ENCODE measurements at places on chromosomes 1 and 21. TPM values are rescaled to one million over a fixed set of nuclear protein-coding genes. Genes with fewer than 3 reads are reported as not detected.
A peak's percentile ranks its signal among the peaks of the same experiment; 100 is the strongest.

DNA sequence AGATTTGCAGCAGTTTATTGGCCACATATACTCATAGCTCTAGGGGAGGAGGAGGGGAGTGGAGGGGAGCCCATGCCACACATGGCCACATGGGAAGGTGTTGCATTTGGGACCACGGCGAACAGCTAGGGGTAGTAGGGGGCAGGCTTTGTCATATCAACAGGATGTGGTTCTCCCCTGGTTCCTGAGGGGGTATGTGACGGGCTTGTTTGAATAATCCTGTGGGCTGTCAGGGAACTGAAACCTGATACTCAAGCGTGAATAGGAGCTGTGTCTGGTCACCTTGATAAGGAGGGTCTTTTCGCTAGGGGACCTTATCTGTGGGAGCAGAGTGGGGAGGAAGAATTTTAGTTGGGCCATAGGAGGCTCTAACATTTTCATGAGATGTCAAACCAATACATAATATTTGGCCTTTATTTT is 264.7 kb downstream of the CTH start:
- no peaks in the 10 kb centered on the region for H3K36me3 ChIP-seq
- DNase-seq: peak; percentile 26
- H3K27me3 ChIP-seq: peaks cover 2% of the 10 kb centered on the region
- peak overlapping the region; percentile 3 for H3K27ac ChIP-seq

GRCh38 chr1:155934936-155935590 is 850 bp upstream of the KHDC4 start:
- H3K27me3 ChIP-seq: no peaks in the 10 kb centered on the region
- no peak overlapping the region for H3K4me3 ChIP-seq
- peaks cover 46% of the 10 kb centered on the region for H3K4me1 ChIP-seq

DNA sequence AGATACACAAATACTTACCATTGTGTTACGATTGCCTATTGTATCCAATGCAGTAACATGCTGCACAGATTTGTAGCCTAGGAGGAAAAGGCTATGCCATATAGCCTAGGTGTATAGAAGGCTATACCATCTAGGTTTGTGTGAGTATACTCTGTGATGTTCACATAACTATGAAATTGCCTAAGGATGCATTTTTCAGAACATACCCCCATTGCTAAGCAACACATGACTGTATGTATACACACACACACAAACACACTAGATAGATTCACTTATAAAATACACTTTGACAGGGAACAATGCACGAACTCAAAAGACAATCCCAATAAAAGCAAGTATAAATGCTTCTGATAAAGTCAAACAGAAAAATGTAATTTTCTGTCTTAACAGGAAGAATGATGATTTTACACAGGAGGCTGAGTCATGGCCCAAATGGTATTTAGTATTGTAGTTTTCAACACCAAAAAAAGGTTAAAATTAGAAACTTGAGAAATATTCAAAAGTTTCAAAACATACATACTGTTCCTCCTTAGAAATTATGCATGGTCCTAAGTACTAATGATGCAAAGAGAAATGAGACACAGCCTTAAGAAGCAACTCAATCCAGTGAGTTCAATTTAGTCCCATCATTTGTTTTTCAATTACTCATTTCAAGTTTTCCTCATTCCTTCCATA is 12.2 kb downstream of the FH start:
- DNase-seq: no peak
- H3K4me3 ChIP-seq: no peak overlapping the region
- H3K4me1 ChIP-seq: no peaks in the 10 kb centered on the region
- H3K27me3 ChIP-seq: no peaks in the 10 kb centered on the region

DNA sequence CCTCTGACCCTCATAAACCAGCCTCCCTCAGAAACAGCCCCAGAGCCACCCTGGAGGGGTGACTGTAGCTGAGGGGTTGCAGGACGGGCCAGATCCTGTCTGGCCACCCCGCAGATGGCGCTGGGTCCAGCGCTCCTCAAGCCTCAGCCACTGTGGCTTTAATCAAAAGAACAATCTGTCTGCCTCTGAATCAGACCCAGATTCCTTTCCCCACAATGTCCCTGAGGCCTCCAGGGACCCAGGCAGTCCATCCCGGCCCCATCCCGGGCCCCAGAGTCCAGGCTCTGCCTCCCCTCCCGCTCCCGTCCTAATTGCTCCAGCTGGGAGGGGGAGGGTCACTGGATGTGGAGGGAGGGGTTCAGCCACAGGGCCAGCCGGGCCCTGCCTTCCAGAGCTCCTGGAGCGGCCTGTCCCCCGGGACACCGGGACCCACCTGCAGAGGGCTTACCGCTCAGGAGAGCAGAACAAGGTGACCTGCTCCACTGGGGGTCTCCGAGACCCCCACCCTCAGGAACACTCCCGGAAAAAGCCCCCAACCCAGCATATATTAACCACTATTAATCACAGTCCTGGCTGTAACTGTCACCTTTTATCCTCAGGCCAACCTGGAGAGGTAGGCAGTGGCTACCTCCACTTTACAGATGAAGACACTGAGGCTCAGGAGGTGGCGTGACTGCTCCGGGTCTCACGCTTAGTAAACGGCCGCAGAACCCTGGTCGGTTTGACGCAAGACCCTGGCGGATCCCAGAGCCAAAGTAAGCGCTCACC is 836 bp upstream of the FBLIM1 start:
- H3K36me3 ChIP-seq: no peaks in the 10 kb centered on the region
- no peak for DNase-seq
- peaks cover 41% of the 10 kb centered on the region for H3K27me3 ChIP-seq
- peak overlapping the region; percentile 15 for H3K4me3 ChIP-seq

- H3K4me1 ChIP-seq: no peaks in the 10 kb centered on the region
- H3K4me3 ChIP-seq: no peak overlapping the region
- no peak overlapping the region for H3K27ac ChIP-seq
- no peak for DNase-seq
- peaks cover 50% of the 10 kb centered on the region for H3K36me3 ChIP-seq
Measured at GRCh38 chr1:11198851-11199594, 9.9 kb downstream of the ANGPTL7 start.

DNA sequence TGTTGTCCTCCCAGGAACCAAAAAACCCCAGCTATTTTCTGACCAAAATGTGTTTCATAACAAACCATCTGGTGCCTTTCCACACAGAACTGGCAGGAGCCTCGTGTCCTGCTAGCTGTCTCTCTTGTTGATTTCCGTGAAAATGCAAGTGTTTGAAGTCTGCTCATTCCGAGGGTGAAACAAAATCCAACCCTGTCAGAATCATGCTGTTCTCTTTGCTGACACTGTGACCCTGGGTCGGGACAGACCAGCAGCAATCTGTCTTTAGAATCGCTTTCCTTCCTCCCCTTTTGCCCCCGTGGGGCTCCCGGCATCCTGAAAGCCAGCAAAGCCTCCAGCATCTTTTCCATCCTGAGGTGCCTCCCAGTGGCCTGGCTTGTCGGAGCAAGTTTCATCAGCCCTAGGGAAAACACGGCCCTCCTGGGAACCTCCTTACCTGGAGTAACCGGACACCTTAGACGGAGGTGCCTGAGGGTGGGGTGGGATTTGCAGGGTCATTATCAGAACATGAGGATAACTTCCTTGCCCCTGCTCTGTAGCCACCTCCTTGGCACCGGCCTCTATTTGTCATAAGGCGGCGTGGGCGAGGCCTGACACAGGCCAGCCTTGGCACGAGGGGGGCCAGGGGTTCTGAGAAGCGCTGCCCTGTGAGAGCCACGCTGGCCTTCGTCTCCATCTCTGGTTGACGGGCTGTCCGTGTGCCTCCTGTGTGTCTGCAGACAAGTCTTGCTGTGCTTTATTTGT is 24.9 kb downstream of the LDLRAP1 start:
- H3K27ac ChIP-seq: peak overlapping the region; percentile 20
- DNase-seq: no peak
- H3K4me1 ChIP-seq: peaks cover 67% of the 10 kb centered on the region
- H3K36me3 ChIP-seq: peaks cover 25% of the 10 kb centered on the region
- no peak overlapping the region for H3K4me3 ChIP-seq

- no peak overlapping the region for H3K27ac ChIP-seq
- H3K36me3 ChIP-seq: no peaks in the 10 kb centered on the region
- no peaks in the 10 kb centered on the region for H3K27me3 ChIP-seq
- H3K4me1 ChIP-seq: no peaks in the 10 kb centered on the region
Measured at GRCh38 chr1:111582016-111582415, 37.6 kb upstream of the RAP1A start.

GRCh38 chr1:84800090-84801073 is 92.6 kb downstream of the LPAR3 start:
- no peak overlapping the region for H3K4me3 ChIP-seq
- no peak for DNase-seq
- peaks cover 3% of the 10 kb centered on the region for H3K27me3 ChIP-seq
- H3K4me1 ChIP-seq: no peaks in the 10 kb centered on the region

GRCh38 chr21:42472521-42472920 is 23.5 kb downstream of the RSPH1 start:
- peaks cover 2% of the 10 kb centered on the region for H3K4me1 ChIP-seq
- DNase-seq: no peak
- no peak overlapping the region for H3K27ac ChIP-seq
- H3K4me3 ChIP-seq: no peak overlapping the region
- H3K36me3 ChIP-seq: no peaks in the 10 kb centered on the region

- H3K27ac ChIP-seq: no peak overlapping the region
- peaks cover 7% of the 10 kb centered on the region for H3K4me1 ChIP-seq
- no peaks in the 10 kb centered on the region for H3K27me3 ChIP-seq
- DNase-seq: no peak
- H3K4me3 ChIP-seq: no peak overlapping the region
- peaks cover 62% of the 10 kb centered on the region for H3K36me3 ChIP-seq
Measured at GRCh38 chr21:46357335-46357604, 33.3 kb downstream of the PCNT start.

DNA sequence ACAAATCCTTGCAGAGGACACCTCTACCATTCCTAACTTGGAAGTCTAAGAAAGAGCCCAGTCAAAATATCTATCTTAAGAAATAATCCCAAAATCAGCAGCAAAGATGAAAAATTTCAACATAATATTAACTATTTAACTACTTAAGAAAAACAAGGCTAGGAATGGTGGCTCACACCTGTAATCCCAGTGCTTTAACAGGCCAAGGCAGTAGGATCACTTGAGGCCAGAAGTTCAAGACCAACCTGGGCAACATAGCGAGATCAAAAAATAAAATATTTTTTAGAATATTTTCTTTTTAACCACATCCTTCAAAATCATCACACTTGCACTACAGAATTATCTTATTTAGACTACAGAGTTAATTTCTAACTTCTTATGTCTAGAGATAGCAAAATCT is 4.9 kb downstream of the CNN3 start:
- H3K4me3 ChIP-seq: no peak overlapping the region
- DNase-seq: no peak
- no peak overlapping the region for H3K27ac ChIP-seq
- peaks cover 15% of the 10 kb centered on the region for H3K27me3 ChIP-seq

DNA sequence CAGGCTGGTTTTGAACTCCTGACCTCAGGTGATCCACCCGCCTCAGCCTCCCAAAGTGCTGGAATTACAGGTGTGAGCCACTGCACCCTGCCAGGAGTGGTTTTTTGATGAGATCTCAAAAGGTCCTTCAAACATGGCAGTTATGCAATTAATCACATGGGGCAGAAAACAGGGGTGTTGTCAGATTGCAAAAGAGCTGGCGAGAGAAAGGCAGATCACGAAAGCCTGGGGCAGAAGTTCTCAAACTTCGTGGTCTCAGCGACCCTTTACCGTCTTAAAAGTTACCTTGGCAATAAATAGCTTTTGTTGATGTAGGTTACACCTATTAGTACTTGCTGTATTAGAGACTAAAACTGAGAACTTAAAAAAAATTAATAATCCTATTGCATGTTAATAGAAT is 16.1 kb downstream of the CNR2 start:
- no peak for DNase-seq
- H3K4me1 ChIP-seq: peaks cover 24% of the 10 kb centered on the region
- H3K4me3 ChIP-seq: no peak overlapping the region
- no peak overlapping the region for H3K27ac ChIP-seq
- peaks cover 16% of the 10 kb centered on the region for H3K27me3 ChIP-seq

- no peak for DNase-seq
- H3K4me3 ChIP-seq: no peak overlapping the region
- no peaks in the 10 kb centered on the region for H3K36me3 ChIP-seq
Measured at GRCh38 chr1:95561346-95561745, 327.3 kb downstream of the RWDD3 start.

DNA sequence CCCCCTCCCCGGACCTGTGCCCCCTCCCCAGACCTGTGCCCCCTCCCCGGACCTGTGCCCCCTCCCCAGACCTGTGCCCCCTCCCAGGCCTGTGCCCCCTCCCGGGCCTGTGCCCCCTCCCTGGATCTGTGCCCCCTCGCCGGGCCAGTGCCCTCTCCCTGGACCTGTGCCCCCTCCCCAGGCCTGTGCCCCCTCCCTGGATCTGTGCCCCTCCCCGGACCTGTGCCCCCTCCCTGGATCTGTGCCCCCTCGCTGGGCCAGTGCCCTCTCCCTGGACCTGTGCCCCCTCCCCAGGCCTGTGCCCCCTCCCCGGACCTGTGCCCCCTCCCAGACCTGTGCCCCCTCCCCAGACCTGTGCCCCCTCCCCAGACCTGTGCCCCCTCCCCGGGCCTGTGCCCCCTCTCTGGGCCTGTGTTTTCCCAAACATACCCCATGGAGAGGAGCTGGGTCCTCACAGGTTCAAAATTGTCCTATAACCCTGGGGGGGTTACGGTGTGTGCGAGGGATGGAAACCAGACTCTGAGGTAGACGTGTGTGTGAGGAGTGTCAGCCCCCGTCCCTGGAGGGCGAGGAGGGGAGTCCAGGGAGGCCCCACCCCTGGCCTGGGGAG is 47.6 kb upstream of the POFUT2 start:
- no peaks in the 10 kb centered on the region for H3K36me3 ChIP-seq
- no peaks in the 10 kb centered on the region for H3K4me1 ChIP-seq
- no peak overlapping the region for H3K27ac ChIP-seq
- no peak for DNase-seq
- H3K27me3 ChIP-seq: peaks cover 4% of the 10 kb centered on the region
- no peak overlapping the region for H3K4me3 ChIP-seq

DNA sequence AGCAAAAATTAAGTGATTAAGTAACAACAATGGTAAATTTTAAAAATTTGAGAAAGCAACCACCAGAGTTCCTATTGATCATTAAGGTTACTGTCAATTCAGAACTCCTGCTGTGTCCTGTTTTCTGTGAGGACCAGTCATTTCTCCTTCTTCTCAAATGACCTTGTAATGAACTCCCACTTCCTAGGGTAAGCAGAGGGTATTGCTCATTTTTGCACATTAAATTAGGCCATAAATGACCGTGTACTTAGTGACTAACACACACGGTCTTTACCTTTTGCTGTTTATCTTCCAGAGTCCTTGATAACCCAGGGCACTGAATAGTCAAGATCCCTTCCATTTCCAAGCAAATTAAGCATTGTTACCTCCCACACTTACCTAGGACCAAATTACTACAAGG is 227.5 kb upstream of the LYPLAL1 start:
- H3K4me3 ChIP-seq: no peak overlapping the region
- no peaks in the 10 kb centered on the region for H3K36me3 ChIP-seq
- DNase-seq: no peak
- no peak overlapping the region for H3K27ac ChIP-seq
- no peaks in the 10 kb centered on the region for H3K4me1 ChIP-seq

Gene CHODL
- total RNA-seq: not detected

Gene TCHH
- total RNA-seq: not detected

Gene BSND
- total RNA-seq: 0.05 TPM

Gene PALMD
- total RNA-seq: not detected

Gene CYP4Z1
- total RNA-seq: not detected

Gene SMIM1
- total RNA-seq: not detected

All from activated CD8-positive, alpha-beta T cell treated with anti-CD3 and anti-CD28 coated beads, Interleukin-2, amount 10 ng/mL, durations not matched to agents 7 days and 5 days (primary cell).